Activated CD4-positive, alpha-beta T cell treated with anti-CD3 and anti-CD28 coated beads, Interleukin-2, amount 50 U/mL, for 1 hour (primary cell): ENCODE measurements at places on chromosomes 6 and 20.

DNA sequence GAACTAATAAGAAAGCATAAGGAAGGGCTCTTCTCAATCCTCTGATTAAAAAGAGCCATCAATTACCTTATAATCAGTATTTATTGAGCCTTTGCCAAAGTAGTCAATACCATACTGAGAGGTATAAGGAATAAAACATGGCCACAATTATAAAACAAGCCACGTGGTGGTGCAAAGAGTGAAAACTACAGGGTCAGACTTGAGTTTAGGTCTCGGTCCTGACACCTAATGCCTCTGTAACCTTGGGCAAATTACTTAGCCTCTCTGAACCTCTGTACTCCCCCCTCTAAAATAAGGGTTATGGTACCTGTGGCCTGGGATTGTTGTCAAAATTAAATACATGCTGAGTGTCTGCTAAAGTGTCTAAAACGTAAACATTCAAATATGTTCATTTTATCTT lies 11.8 kb downstream of the TRIM10 start:
- no peak for DNase-seq

DNA sequence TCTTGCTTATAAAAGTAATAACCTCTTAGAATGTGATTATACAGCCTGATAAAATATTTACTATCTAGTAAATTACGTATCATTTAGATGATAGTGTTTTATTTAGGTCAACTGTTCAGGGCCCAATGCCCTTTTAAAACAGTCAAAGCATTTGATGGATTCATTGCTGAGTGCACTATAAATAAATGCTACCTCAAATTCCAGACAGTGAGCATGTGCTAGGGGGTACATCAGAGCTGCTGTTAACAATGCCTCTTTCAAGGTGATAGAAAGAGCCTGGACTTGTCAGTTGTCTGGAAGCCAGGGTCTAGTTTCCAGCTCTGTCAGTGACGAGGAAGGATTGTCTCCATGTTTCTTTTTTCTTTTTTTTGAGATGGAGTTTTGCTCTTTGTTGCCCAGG lies 7.5 kb upstream of the TMEM242 start:
- no peak for DNase-seq

DNA sequence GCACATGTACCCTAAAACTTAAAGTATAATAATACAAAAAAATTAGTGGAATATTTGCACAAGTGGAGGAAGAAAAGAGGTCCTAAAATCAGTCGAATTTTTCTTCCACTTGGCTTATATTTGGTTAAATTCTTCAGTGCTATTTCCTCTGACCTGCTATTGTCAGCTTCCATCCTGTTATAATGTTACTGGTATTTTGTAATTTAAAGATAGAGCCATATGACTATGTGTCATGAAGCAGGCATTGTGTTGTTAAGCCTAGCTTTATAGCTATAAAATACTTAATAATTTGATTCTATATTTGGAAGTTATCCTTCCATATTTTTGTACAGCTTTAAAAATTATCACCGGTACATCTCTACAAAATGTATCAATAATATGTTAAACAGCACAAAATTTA lies 455.9 kb upstream of the MARCKS start:
- DNase-seq = no peak

DNA sequence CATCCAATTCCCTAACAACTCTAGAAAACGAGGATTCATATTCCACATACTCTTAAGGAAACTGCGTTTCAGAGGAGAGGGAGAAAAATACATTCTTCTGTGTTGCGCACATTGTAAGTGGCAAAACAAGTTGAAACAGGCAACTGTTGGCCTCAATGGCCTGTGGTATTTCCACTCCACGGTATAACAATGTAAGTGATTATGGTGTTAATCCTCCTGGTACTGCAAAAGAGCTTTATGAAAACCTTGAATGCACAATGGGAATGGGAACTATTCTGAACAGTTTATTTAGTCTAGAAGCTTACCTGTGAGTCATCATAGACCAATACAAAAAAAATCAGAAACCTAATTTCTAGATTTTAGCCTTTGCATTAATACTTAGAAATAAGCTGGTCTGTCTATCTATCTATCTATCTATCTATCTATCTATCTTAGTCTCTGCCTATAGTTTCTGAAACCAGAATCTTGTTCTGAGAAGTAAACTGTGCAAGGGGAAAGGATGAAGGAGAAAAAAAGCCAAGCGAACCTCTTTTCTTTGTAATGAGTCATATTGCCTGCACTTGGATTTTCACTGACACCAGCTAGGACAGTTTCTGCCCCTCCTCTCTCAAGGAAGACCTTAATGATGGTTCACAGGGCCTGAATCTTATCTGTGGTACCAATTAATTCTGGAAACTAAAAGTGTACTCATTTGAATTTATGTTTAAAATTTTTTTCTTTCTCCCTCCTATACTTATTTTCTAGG lies 101.5 kb downstream of the RNF144B start:
- DNase-seq = no peak

- DNase-seq = no peak
Observed at GRCh38 chr6:33846226-33846625, 42.4 kb upstream of the MLN start.
